Activated naive CD8-positive, alpha-beta T cell treated with anti-CD3 and anti-CD28 coated beads for 36 hours (primary cell): ENCODE measurements at places on chromosomes 11 and 22. TPM values are rescaled to one million over a fixed set of nuclear protein-coding genes. Genes with fewer than 3 reads are reported as not detected.

GRCh38 chr22:20203142-20203551 lies 52.3 kb upstream of the CCDC188 start:
- no peak for DNase-seq

DNA sequence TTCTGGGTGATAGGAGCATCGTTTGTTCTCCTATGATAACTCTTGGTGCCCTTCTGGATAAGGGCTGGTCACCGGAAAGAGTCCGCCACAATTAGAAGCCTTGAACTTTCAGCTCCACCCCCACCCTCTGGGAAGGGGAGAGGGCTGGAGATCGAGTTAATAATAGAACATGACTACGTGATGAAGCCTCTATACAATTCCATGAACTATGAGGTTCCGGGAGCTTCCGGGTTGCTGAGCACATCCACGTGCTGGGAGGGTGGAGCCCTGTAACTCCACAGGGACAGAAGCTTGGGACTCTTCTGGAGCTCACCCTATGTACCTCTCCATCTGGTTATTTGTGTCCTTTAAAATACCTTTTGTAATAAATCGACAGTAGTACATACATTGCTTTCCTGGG lies 40.3 kb downstream of the ARHGAP42 start:
- DNase-seq: no peak

- no peak for DNase-seq
These were observed 10.6 kb downstream of the MYH9 start for GRCh38 chr22:36377022-36377631.

APOA4 gene
- not detected for total RNA-seq

GRCh38 chr22:26800858-26801257 lies 143.5 kb downstream of the MIAT start:
- DNase-seq: no peak

DNA sequence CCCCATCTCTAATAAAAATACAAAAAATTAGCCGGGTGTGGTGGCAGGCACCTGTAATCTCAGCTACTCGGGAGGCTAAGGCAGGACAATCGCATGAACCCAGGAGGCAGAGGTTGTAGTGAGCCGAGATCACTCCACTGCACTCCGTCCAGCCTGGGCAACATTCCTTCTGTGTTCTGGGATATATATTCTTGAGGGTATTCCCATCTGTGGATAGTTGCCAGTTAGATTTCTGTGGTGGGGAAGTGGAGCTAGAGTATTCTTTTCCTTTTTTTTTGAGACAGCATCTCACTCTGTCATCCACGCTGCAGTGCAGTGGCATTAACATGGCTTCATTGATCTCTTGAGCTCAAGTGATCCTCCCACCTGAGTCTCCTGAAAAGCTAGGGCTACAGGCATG lies 9.1 kb upstream of the ZNF74 start:
- no peak for DNase-seq

GRCh38 chr22:34620832-34621231 lies 445.1 kb upstream of the ISX start:
- no peak for DNase-seq

DNA sequence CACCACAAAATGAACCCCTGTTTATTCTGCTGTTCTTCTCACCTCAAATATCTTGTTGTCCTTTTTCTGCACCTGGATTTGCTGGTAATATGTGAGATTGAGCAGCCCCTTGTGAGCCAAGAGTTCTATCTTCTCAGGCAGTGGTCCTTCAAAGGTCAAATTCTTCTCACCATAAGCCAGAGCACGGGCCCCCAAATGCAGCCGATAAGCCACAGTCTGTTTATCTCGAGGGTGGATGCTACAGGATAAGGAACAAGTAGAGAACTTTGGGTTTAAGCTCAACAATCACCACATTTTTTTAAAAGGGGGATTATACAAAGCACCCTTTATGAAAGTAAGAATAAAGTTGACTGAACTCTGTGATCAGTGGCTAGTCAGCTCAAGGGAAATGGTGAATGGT lies 15.8 kb downstream of the TBRG1 start:
- DNase-seq: no peak

DNA sequence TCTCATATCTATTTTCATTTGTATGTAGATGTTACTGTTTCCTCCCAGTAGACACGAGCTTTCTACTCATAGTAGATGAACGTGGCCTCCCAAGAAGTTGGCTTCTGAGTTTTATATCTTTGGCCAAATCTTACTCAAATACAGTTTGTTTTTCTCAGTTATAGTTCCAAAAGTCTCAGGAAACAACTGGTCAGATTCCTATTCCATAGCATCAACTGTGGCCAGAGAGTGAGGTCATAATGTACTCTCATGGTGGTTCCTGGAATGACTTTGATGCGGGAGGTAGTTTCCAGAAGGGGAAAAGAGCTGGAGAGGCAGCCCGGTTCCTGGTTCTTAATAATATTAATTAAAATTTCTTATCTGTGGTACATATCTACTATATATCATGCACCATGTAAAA lies 77.3 kb downstream of the SLC17A6 start:
- no peak for DNase-seq

DNA sequence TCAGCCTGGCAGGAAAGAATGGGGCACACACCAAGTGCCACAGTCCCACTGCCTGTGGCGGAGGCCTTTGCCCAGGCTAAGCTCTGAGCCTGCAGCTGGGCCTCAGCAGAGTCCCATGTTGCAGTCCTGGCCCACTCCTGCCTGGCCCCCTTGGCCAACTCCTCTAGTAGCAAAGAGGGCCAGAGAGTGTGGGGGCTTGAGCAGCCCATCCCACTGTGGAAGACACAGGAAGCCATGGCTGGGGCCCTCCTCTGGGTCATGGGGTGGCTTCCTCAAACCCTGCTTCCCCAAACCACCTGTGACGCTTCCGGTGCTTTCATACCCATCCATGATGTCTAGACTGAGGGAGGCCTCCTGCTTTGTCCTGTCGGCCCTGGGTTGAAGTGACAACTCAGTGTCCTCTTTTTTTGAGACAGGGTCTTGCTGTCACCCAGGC lies 5.8 kb downstream of the RPS19BP1 start:
- DNase-seq: no peak

GRCh38 chr11:46387919-46388618 lies 3.5 kb downstream of the CHRM4 start:
- no peak for DNase-seq

NRIP3 gene
- 0.95 TPM for total RNA-seq

DNA sequence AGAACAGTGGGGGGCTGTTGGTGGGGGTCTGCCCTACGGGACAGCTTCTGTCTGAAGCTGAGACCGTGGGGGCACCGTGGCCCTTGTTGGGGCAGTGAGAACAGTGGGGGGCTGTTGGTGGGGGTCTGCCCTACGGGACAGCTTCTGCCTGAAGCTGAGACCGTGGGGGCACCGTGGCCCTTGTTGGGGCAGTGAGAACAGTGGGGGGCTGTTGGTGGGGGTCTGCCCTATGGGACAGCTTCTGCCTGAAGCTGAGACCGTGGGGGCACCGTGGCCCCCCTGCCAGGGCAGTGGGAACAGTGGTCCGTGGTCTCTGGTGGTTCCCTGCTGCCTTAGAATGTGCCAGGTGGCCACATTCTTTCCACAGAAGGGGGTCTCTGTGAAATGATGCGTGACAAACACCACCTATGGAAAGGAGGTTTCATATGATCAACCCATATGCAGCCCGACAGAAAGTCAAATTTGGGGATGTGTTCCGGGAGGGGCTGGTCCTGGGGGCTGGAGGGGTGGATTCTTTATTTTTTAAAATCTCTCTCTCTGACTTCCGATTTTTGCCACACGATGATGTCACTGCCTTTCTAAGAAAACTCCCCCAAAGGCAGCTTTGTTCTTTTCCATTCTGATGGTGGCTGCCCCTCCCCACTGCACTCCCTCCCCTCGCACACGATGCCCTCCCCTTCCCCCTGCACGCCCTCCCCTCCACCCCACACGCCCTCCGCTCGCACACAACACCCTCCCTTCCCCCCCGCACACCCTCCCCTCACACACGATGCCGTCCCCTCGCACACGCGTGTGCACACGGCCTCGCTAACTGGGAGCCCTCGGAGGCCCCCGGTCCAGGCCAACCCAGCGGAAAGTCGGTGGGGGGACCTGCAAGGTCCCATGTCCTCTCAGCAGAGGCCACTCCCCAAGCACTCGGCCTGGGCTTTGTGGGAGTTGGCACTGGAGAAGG lies 1186.5 kb downstream of the BRD1 start:
- no peak for DNase-seq
